ENCODE measurements at places on chromosomes 12 and 14.

GRCh38 chr12:93571925-93572711, at the start of gene SOCS2:
Gene SOCS2 (plus strand): TSS chr12:93572675. CDS start chr12:93572898, 223 bp downstream.
- DNase-seq, result no peak

DNA sequence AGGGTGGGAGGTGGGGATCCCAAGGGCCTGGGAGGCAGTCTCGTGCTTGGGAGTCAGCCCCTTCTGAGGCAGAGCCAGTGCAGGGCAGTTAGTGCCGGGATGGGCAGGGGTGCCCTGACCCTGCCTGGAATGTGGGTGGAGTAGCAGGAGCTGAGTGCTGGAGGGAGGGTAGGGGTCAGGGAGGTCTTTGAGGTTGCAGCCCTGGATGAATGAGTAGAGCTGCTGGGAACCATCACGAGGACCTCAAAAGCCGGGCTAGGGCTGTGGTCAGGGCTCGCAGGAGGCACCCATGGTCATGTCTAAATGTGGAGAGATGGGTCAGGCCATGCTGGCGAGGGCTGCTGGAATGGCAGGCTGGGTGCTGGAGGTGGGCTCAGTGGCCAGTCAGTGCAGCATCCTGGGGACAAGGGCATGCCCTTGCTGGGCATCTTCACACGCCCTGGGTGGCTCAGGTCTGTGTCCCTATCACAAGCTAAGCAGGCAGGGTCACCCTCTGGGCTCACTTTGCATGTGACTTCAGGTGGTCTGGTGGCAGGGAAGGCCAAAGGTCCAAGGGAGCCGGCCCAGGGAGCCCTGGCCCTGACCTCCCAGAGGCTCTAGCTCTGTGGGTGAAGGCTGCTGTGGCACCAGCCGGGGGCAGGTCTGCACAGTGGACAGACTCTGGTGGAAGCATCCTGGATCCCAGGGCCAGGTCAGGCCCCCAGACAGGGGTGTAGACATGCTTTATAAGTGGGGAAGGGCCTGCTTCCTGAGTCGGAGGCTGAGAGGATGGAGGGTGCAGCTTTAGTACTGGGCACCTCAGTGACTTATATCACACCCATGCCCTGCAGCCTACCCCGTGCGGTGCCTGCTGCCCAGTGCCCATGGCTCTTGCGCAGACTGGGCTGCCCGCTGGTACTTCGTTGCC, 24.5 kb downstream of the PAPLN start:
- no peak for DNase-seq

- DNase-seq, result no peak
Observed at GRCh38 chr14:53532853-53533252, 379.7 kb upstream of the DDHD1 start.

GRCh38 chr14:23929136-23929535, 24.4 kb upstream of the DHRS4 start:
- DNase-seq, result no peak

DNA sequence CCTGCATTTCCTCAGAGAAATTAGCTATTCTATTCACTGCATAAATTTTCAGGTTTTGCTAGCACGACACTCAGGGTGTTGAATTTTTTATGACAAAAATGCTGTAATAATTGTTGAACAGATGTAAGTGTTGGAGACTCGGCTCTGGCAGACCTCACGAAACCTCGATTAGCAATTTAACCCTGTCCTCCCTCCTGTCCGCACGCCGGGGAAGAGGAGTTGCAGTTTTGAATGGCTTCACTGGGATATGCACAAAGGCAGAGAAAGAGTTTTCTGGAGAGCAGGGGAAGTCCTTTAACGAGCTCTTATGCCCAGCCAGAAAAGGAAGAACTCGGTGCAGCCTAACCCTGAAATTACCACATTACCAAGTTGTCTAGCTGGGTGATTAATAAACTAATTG, 661.1 kb downstream of the VRK1 start:
- no peak for DNase-seq

DNA sequence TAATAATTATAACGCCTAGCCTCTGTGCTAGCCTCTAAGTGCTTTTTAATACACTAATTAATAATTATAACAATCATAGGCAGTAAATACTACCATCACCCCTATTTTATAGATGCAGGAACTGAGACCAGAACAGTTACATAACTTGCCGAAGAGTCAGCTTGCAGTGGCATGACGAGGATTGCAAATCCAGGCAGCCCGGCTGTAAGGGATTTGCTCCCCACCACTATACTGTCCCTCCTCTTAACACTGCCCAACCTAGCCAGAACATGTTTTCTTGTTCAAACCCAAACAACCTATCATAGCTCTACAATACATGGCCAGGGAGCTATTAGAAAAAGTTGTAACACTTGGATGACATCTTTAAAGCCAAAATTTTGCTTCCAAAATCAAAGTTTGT, 33.9 kb upstream of the VASH1 start:
- no peak for DNase-seq

DNA sequence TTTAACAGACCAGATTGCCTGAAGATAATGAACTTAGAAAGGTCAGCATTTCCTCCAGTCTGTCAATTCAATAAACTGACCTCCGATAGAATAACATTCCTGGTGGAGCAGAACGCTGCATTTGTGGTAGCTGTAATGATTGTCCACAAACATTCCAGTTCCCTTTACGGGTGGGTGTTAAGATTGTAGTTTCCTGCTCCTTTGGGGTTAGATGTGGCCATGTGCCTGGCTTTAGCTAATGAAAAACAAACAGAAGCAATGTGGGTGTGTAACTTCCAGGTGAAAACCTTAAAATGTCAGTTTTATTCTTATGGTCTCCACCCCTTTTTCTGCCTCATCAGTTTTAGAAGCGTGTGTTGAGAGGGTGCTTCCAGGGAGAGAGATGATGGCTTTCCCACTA, 217.3 kb upstream of the CRY1 start:
- no peak for DNase-seq

DNA sequence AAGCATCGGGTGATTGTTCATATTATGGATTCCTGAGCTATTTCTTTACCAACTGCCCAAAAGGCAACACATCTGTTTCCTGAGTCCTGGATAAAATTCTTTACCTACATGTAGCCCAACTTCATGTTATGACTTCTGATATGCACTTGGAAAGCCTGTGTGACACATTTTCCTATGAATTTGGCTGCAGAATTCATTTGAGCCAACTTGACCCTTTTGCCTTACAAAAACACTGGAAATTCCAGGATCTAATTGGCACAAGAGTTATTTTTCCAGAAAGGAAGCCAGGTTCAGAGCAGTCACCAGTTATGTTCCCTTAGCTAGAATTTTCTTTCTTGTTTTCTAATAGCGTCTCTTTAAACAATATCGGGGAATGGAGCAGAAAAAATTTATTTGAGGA, 202.5 kb upstream of the LRIG3 start:
- DNase-seq, result no peak

GRCh38 chr12:11633968-11634367, 15.5 kb upstream of the ETV6 start:
- DNase-seq, result no peak

GRCh38 chr12:47860279-47860841, 40.7 kb upstream of the HDAC7 start:
- DNase-seq, result no peak

GRCh38 chr14:53209370-53209769, 56.2 kb upstream of the DDHD1 start:
- DNase-seq, result peak; percentile 71

DNA sequence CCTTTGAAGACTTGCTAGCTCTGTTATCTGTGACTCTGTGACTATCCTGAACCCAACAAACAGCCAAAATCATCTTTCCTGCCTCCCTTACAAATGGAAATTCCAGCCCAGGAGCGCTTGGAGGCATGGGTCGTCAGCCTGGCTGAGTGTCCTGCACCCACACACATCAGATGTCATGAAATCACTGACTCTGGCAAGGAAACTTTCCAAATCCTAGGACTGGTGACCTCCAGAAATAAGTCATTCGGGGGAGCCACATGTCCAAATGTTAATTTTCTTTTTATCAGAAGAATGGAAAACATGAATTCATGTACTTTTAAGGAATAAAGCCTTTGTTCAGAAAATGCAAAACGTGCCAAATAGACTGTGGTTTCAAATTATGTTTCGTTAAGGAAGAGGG, 96.3 kb upstream of the EVL start:
- DNase-seq, result no peak

GRCh38 chr12:1593174-1594005, 991 bp downstream of the FBXL14 start:
- DNase-seq, result no peak

- no peak for DNase-seq
Observed at GRCh38 chr12:74685385-74685784, 147.8 kb downstream of the ATXN7L3B start.

DNA sequence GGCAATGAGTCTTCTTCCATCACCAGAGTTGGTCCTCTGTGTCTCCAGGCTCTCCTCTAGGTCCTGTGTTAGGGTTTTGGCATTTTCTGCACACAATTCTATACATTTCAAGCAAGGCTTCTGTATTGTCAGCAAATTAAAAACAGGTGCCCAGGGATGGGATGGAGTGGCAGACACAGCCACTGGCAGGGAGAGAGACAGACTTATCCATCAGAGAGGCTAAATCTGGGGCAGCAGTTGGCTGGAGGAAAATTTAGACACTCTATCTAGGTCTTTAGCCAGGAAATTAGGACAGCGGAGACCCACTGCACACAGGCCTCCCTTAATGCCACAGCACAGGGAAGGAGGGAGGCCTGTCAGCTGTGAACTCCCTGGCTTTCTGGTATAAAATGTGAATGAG, 20.2 kb downstream of the PLEKHD1 start:
- no peak for DNase-seq

- DNase-seq, result no peak
Observed at GRCh38 chr12:13061377-13061776, 17.2 kb downstream of the FAM234B start.

GRCh38 chr12:122635471-122635870, 67.7 kb downstream of the HCAR2 start:
- no peak for DNase-seq

GRCh38 chr12:111672822-111673381, 12.9 kb downstream of the BRAP start:
- DNase-seq, result no peak

GRCh38 chr12:88052686-88053085, 23.5 kb upstream of the C12orf50 start:
- DNase-seq, result peak; percentile 38

GRCh38 chr14:31465111-31465510, 7.8 kb upstream of the DTD2 start:
- no peak for DNase-seq
